CD4-positive, alpha-beta T cell treated with Interleukin-15 for 1 hour (primary cell): ENCODE measurements at places on chromosomes 12 and 14.

- no peak for DNase-seq
Observed at GRCh38 chr12:112852127-112852526, 54.6 kb upstream of the OAS1 start.

- no peak for DNase-seq
Observed at GRCh38 chr12:127292736-127293135, 974.2 kb upstream of the TMEM132C start.

- DNase-seq, result no peak
Observed at GRCh38 chr14:80536456-80536855, 325.2 kb upstream of the DIO2 start.

- no peak for DNase-seq
Observed at GRCh38 chr14:44895716-44896115, 66.0 kb downstream of the KLHL28 start.

GRCh38 chr14:33590891-33591630 is 359.8 kb downstream of the EGLN3 start:
- DNase-seq, result no peak

GRCh38 chr14:90319634-90320541 is 11.9 kb downstream of the NRDE2 start:
- DNase-seq, result no peak

GRCh38 chr12:46944088-46944487 is 118.3 kb upstream of the SLC38A4 start:
- DNase-seq, result no peak

GRCh38 chr12:65168681-65169319 is 583 bp upstream of the LEMD3 start:
- DNase-seq, result no peak

DNA sequence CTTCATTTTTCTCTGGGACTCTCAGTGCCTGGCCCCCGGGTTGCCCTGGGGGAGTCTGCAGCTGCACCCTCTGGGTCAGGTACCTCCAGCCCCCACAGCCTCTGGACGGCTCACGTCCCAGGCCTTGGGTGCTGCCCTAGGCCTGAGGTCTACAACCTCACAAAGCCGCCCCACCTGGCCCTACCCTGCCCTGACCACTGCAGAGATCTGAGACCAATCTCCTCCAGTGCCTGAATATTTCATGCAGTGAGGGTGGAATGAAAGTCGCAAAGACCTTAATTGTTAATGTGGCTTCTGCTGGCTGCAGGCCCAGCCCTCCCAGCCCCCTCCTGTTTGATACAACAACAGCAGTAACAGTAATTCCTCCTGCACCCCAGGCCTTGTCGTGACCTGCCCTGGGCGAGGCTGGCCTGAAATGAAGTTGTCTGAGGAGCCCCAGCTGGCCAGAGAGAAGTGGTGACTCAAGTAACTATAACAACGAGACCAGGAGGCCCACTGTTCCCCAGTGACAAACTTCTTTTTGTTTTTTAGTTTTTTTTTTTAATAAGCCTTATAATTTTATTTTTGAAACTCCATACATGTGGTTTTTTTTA is 8.8 kb upstream of the CCDC85C start:
- DNase-seq, result no peak

- DNase-seq, result no peak
Observed at GRCh38 chr12:88111074-88111652, 30.7 kb downstream of the CEP290 start.

- DNase-seq, result no peak
Observed at GRCh38 chr12:48758186-48758585, 30.7 kb downstream of the ADCY6 start.

- no peak for DNase-seq
Observed at GRCh38 chr12:12915656-12916055, 24.3 kb downstream of the GPRC5A start.

- DNase-seq, result no peak
Observed at GRCh38 chr12:61254225-61254624, 1006.0 kb upstream of the USP15 start.

DNA sequence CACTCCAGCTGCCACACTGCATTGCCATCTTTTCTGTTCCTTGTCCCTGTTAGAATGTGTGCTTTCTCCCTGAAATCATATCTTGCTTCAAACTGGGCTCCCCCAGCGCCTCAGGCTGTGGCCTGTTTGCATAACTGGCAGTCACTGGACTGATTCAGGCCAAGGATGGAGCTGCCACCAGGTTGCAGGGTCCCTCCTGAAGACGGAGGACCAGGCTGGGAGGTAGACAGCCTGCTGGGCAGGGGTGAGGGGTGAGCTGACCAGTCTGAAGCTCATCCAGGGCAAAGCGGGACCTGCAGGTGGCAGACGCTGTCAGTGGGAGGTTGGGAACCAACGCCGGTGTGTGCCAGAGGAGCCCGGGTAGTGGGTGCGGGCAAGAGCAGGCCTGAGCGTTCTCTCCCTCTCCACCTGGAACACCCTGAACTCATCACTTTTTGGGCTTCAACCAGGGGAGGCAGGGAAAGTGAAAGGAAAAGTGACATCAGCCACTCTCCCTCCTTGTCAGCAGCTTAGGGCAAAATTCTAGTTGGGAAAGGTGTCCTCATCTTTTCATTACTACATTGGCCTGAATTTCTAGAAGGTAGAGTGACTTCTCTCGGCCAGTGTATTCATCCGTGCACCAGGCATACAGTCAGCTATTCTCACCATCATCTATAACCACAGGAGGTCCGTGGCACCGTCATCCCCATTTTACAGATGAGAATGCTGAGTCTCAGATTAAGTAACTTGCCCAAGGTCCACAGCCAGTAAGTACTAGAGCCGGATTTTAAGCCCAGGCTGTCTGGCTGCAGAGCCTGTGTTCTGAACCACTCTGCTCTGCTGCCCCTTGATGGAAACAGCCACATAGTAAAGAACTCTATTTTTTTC is 219.1 kb downstream of the SLC41A2 start:
- DNase-seq, result no peak

DNA sequence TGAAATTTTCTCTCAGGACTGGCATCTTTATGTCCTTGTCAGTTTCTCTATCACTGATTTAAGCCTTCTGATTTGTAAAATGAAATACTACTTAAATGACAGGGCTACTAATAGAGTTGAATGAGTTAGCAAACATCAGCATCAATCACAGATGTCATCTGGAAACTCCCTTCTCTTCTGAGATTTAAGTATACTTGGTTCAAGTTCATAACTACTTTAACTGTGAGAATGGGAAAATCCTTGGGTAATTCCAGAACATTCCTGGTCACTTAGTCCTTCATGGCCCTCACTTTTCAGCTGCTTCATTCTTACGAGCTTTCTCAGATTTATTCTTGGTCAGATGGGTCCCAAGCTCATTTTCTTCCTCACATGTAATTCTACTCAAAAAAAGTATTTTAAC is 1655.3 kb upstream of the FLRT2 start:
- DNase-seq, result no peak

DNA sequence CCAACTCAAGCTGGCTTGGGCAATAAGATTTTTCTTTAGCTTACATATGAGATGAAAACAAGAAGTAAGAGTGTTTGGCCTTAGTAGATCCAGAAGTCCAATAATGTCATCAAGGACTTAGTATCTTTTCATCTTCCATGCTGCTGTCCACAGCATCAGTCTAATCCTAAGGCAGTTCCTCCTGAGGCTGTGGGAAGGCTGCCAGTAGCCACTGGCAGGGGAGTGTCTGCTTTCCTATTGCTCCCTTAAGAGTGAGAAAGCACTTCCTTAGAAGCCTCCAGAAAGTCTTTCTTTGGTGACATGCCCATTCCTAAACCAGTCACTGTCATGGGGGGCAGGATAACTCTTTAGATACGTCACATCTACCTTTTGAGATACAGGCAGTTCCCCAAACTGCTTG is 317.7 kb downstream of the BMP4 start:
- no peak for DNase-seq

- DNase-seq, result peak; percentile 20
Observed at GRCh38 chr12:110102255-110102654, 21.9 kb upstream of the IFT81 start.

DNA sequence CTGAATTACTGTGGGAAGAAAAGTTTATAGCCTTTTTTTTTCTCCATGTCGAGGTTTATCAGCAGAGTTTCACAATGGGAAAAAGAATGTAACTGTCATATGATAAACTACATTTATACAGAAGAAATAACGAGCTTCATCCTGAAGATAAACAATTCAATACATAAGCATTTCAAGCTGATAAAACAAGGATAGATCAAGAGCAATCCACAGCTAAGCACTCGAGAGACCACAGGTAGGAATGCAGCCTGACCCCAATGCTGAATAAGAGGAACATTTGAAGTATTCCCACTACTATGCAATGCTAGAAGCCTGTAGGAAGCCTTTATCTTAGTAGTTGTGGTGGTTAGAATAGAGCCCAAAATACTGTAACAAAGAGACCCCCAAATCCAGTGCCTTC is 32.6 kb upstream of the DAAM1 start:
- no peak for DNase-seq

DNA sequence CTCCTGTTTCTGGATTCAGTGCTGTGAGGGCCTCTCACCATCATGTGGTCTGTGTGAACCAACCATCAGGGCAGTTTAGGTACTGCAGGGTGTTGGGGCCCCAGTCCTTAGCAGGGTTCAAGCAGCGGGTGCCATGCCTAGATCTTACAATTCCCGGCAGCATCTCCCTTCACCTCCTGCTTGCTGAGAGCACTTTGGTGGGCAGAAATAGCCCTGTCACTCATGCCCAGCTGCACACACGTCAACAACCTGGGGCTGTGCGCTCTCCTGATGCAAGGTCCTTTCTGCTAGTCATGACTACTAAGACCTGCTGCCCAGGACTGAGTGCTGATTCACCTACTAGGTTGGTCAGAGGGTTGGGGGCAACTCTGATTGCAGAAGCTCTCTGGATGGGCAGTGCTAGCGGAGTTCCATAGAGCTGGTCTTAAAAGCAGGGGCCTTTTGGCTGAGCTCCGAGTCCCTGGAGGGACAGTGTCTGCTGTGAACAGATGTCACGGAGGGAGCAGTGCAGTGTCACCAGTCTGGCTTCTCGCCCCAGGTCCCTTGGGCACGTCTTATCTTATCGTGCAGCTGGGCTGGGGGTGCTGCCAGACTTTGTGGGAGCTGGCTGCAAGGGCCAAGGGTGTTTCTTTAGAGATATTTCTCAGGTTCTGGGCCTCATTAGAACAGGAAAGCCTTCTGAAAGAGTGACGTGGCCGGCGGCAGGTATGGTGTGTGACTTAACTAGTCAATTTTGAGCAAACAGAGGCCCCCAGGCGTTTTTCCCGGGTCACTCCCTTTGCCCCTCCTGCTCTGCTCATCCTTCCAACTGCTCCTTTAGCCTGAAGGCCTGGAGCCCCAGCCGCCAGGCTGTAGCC is 71.8 kb downstream of the NINJ2 start:
- DNase-seq, result no peak

DNA sequence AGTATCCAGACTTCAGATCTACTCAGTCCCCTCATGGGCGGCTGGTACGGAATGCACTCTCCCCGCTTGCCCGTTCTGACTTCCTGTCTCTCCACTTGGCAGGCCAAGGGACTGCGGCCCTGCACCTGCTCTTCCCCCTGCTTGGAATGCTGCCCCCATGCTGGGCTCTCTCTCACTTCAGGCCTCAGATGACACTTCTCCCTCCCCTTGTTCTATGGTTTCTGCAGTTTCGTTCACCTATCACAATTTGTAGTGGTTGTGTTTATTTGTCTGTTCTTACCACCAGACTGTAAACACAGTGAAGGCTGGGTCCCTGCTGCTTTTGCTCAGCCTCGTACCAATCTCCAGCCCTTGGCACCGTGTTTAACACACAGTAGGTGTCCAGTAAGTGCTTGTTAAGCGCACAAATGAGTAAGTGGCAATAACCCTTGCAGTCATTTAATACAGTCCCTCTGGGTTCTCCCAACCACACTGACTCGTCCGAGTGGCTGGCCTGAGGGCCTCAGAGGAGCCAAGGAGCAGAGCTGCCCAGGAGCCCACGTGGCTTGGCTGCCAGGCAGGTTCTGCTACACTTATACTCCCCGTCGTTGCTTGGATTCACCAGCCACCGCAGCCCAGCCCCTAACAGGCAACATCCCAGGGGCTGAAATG is 11.8 kb downstream of the SLC6A12 start:
- no peak for DNase-seq

- no peak for DNase-seq
Observed at GRCh38 chr12:120367233-120367923, 1.6 kb downstream of the MSI1 start.

DNA sequence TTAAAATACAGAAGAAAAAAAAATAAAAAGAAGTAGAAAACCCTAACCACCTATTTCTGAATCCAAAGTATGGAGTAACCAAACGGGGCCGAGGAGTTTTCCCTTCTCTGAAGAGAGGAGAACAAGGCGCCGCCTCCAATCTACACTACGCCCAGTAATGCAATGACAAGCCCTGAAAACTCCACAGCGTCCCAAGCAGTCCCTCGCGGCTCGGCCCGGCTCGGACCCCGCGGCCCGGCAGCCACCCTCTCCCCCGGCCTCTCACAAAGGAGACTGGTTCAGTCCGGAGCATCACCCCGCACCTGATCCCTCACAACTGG is 371 bp downstream of the CHD8 start:
- no peak for DNase-seq

DNA sequence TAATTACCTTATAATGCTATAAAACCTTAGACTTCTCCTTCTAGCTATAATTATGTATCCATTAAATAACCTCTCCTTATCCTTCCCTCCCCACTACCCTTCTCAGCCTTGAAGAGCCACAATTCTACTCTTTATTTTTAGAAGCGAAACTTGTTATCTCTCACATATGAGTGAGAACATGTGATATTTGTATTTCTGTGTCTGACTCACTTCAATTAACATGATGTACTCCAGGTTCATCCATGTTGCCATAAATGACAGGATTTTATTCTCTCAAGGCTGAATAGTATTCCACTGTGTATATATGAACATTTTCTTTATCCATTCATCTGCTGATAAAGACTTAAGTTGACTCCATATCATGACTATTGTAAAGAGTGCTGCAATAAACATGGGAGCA is 485.6 kb downstream of the FLRT2 start:
- no peak for DNase-seq

DNA sequence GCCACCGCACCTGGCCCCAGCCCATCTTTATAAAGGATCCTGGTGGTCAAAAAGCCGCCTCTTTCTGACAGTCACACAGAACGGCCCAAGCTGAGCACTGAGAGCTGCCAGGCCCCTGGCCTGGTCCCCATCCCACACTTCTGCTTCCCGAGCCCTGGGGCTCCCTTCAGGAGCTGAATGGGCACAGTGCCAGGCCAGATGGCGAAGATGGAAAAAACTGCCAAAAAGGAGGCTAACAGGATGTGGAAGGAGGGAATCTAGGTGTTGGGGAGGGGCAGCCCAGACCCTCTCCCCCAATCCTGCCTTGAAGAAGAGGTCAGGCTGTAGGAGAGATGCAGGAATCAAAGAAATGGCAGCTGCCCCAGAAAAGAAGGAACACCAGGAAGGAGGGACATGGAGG is 5.0 kb downstream of the LPAR5 start:
- DNase-seq, result no peak

DNA sequence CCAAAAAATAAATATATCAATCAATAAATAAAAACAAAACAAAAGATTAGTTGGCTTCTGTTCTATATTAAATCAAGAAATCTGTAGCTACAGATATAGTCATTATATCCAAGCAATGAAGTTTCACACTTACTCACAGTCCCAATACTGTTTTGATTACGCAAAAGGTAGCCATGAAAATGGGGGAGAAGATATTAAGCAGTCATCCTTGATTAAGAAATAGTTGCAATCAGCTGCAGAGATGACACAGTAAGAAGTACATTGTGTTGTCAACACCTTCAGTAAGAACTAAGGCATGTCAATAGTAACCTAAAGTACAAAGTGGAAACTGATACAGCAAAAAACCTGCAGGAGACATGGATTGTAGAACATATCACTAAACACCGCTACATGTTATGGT is 11.0 kb upstream of the RHOJ start:
- DNase-seq, result no peak
